ENCODE measurements at places on chromosomes 1 and 21. TPM values are rescaled to one million over a fixed set of nuclear protein-coding genes. Genes with fewer than 3 reads are reported as not detected.
A peak's percentile ranks its signal among the peaks of the same experiment; 100 is the strongest.

DNA sequence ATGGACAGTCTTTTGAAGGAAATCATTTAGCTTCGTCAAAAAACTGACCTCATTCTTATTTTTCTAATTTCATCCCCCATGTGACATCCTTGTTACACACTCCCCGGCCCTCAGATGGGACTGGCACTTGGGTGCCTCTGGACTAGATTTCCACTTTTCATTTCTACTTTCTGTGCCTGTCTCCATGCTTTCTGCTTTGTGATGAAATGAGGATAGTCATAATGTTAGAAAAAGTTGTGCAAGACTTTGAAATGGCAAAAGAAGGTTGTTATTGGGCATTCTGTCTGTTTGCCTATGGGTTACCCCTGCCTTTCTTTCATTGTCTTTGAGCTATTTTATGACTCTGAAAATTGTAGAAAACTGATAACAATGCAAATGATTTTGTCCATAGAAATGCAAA is 54.9 kb downstream of the MDM4 start:
- H3K27me3 ChIP-seq, result peaks cover 3% of the 10 kb centered on the region
- no peaks in the 10 kb centered on the region for H3K36me3 ChIP-seq
- no peak overlapping the region for H3K4me3 ChIP-seq
- no peak overlapping the region for H3K27ac ChIP-seq
- DNase-seq, result no peak
- H3K4me1 ChIP-seq, result peaks cover 24% of the 10 kb centered on the region

DNA sequence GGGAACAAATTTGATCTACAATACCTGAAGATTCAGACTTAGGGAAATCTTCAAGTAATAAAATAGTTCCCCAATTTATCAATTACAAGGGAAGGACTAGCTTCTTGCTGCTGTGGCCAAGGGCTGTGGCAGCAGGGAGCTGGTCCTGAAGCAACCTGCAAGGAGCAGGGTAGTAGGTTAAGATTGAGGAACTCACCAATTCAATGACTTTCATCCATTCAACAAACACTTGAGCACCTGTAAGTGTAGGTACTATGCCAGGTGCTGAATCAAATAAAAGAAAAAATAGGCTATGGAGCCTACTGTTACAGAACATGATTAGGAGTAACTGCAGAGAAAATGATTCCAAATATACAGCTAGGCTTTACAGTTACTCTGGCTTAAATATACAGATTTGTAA is 64.2 kb upstream of the RBM34 start:
- H3K4me3 ChIP-seq, result no peak overlapping the region
- no peak for DNase-seq
- no peak overlapping the region for H3K27ac ChIP-seq
- H3K27me3 ChIP-seq, result peaks cover 2% of the 10 kb centered on the region
- H3K36me3 ChIP-seq, result peaks cover 17% of the 10 kb centered on the region
- no peaks in the 10 kb centered on the region for H3K4me1 ChIP-seq

DNA sequence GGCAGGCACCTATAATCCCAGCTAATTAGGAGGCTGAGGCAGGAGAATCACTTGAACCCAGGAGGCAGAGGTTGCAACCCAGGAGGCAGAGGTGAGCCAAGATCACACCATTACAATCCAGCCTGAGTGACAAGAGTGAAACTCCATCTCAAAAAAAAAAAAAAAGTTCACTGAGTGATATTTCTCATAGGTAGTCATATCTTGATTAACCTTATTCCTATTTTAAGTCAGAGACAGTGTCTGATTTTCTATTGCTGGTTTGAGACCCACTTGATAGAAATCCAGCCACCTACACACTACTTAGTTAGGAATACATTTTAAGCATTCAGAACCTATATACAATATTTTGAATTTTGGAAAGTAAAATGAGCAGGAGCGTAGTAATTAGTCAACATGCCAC is 357.4 kb upstream of the ADGRL2 start:
- no peak for DNase-seq
- no peak overlapping the region for H3K27ac ChIP-seq
- H3K4me1 ChIP-seq, result no peaks in the 10 kb centered on the region
- H3K4me3 ChIP-seq, result no peak overlapping the region

- peak overlapping the region; percentile 95 for H3K4me3 ChIP-seq
- H3K36me3 ChIP-seq, result peaks cover 24% of the 10 kb centered on the region
- no peak for DNase-seq
- H3K4me1 ChIP-seq, result peaks cover 55% of the 10 kb centered on the region
- peak overlapping the region; percentile 85 for H3K27ac ChIP-seq
- H3K27me3 ChIP-seq, result peaks cover 24% of the 10 kb centered on the region
Observed at GRCh38 chr1:25821112-25821476, 1.3 kb downstream of the MTFR1L start.

- no peaks in the 10 kb centered on the region for H3K36me3 ChIP-seq
- H3K27me3 ChIP-seq, result peaks cover 4% of the 10 kb centered on the region
- H3K27ac ChIP-seq, result no peak within 1 kb of the TSS
- peak within 1 kb of the TSS; percentile 56 for H3K4me3 ChIP-seq
Observed at GRCh38 chr1:3453891-3454810, at the start of gene ARHGEF16. Gene ARHGEF16 (plus strand): TSS chr1:3454665. CDS start chr1:3463085, 8,420 bp downstream.

- peaks cover 41% of the 10 kb centered on the region for H3K36me3 ChIP-seq
- no peaks in the 10 kb centered on the region for H3K4me1 ChIP-seq
- H3K4me3 ChIP-seq, result no peak overlapping the region
Observed at GRCh38 chr1:165666152-165666825, 32.1 kb downstream of the ALDH9A1 start.

- no peak overlapping the region for H3K4me3 ChIP-seq
- H3K27ac ChIP-seq, result no peak overlapping the region
- peaks cover 2% of the 10 kb centered on the region for H3K27me3 ChIP-seq
- H3K4me1 ChIP-seq, result peaks cover 17% of the 10 kb centered on the region
- DNase-seq, result no peak
- no peaks in the 10 kb centered on the region for H3K36me3 ChIP-seq
Observed at GRCh38 chr1:56472860-56473259, 106.5 kb downstream of the PLPP3 start.

GRCh38 chr1:226133504-226134123 is 52.9 kb downstream of the ACBD3 start:
- no peak for DNase-seq
- H3K27ac ChIP-seq, result peak overlapping the region; percentile 28
- H3K4me3 ChIP-seq, result no peak overlapping the region
- peaks cover 3% of the 10 kb centered on the region for H3K27me3 ChIP-seq
- H3K4me1 ChIP-seq, result no peaks in the 10 kb centered on the region
- H3K36me3 ChIP-seq, result no peaks in the 10 kb centered on the region

DNA sequence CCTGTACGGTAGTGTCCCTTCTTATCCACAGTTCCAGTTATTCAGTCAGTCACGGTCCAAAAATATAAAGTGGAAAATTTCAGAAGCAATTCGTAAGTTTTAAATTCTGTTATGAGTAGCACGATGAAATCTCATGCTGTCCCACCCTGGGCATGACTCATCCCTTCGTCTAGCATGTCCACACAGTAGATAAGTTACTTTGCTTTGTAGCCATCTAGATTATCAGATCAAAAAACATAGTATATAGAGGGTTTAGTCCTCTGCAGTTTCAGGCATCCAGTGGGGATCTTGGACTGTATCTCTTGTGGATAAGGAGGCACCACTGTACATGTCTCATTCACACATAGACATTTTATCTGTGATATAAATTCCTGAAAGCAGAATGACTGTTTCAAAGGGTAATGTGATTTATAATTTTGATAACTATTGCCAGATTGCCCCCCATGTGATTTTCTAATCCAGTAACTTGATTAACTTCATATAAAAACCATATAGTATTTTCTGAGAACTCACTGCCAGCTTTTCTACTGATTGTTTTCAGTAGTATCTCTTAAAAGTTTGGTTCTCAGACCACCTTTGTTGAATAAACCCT is 143.3 kb downstream of the DYRK1A start:
- peaks cover 25% of the 10 kb centered on the region for H3K4me1 ChIP-seq
- peak overlapping the region; percentile 28 for H3K4me3 ChIP-seq
- peaks cover 40% of the 10 kb centered on the region for H3K36me3 ChIP-seq
- no peak for DNase-seq
- H3K27ac ChIP-seq, result no peak overlapping the region
- peaks cover 3% of the 10 kb centered on the region for H3K27me3 ChIP-seq

DNA sequence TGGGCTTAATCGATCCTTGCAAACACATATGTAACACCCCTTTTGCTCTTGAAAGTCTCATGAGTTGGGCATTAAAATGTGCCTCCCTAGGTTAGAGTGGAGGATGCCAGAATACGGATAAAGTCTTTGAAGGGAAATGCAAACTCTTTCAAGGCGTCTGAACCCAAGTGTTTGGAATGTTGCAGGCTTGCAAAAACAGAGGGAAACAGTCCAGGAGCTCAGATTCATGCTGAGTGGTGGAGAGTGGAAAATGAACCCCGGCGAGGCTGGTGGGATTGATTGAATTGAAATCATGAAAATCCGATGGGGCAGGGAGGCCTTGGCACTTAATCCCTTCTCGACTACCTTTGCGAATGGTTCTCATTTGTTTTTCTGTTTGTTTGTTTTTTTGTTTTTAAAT is 175.5 kb downstream of the PGBD5 start:
- H3K36me3 ChIP-seq, result peaks cover 22% of the 10 kb centered on the region
- DNase-seq, result no peak
- H3K4me1 ChIP-seq, result peaks cover 4% of the 10 kb centered on the region
- no peak overlapping the region for H3K27ac ChIP-seq

GRCh38 chr21:18253799-18254198 is 9.2 kb downstream of the CHODL start:
- no peaks in the 10 kb centered on the region for H3K27me3 ChIP-seq
- no peak overlapping the region for H3K4me3 ChIP-seq
- H3K27ac ChIP-seq, result no peak overlapping the region
- DNase-seq, result no peak

GRCh38 chr1:2949966-2950925 is 71.0 kb upstream of the ACTRT2 start:
- no peaks in the 10 kb centered on the region for H3K36me3 ChIP-seq
- H3K27me3 ChIP-seq, result peaks cover 8% of the 10 kb centered on the region
- H3K4me3 ChIP-seq, result no peak overlapping the region
- no peak for DNase-seq
- no peak overlapping the region for H3K27ac ChIP-seq
- H3K4me1 ChIP-seq, result no peaks in the 10 kb centered on the region

- no peak overlapping the region for H3K27ac ChIP-seq
- H3K4me1 ChIP-seq, result peaks cover 15% of the 10 kb centered on the region
- DNase-seq, result no peak
- peaks cover 29% of the 10 kb centered on the region for H3K27me3 ChIP-seq
Observed at GRCh38 chr1:43319288-43319687, 18.3 kb upstream of the MPL start.

DNA sequence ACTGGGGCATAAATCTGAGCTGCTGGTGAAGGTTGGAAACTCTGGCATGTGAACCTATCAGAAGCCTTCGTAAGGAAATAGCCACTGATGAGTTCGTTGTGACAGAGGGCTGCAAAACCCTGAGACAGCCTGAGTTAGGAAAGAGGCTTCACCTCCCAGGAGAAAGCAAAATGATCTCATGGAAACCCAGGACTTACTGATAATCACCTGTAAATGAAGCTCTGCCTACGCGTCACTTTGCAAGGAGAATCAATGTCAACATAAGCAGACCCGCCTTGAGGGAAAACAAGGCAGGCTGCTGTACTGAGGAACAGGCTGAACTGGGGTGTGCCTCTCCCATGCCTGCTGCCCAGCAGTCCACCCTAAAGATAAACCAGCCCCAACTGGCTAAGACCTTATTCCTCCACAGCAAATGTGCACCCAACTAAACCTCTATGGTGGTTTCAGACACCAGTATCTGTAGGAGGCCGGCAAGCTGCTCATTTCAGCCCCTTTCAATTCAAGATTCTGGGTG is 46.8 kb upstream of the SLC44A3 start:
- H3K36me3 ChIP-seq, result no peaks in the 10 kb centered on the region
- no peak for DNase-seq
- H3K27me3 ChIP-seq, result no peaks in the 10 kb centered on the region

DNA sequence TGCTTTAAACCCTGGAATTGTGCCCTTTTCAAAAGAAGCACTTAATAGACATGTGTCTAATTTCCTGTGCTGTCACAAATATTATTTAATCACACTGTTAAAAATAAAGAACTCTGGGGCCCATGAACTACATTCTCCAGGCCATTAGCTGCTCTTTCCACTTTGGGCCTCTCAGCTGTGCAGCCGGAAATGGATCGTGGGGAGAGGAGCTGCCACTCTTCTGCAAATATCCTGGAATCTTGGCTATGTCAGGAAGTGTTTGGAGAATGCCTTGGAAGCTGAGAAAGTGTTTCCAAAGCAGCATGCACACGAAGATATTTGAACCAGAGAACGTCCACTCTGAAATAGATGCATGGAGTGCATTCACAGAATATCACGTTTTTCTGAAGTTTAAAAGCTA is 27.5 kb upstream of the VPS26C start:
- H3K4me1 ChIP-seq, result peaks cover 21% of the 10 kb centered on the region
- no peaks in the 10 kb centered on the region for H3K27me3 ChIP-seq
- no peak overlapping the region for H3K27ac ChIP-seq
- no peaks in the 10 kb centered on the region for H3K36me3 ChIP-seq

DNA sequence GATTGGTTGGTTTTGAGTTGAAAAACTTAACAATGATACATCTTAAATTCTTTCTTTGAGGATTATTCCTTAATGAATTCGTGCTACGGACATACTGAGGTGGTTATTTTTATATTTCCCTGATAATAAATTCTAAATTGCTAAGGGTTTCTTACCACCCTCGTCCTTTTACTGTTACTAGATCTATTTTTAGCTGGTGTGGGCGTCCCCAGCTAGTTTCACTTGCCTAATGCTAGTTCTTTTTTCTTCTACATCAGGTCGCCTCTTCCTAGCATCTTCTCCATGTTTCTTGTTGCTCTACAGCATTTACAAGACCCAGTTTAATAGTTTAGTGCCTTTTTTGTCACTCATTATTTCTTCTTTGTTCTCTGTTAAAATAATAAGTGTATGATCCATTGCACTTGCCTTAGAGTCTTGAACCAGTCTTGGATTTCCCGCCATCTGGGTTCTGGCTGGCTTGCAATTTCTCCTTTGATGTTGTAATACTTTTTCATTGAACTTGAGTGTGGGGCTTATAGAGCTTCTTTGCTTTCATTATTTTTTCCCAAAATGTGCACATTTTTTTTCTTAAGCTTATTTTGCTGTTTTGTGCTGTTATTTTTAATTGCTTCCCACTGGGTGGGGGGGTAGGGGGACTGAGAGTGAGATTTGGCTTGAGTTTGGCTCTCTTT is 677 bp upstream of the HSD11B1 start:
- H3K36me3 ChIP-seq, result no peaks in the 10 kb centered on the region
- H3K27me3 ChIP-seq, result peaks cover 1% of the 10 kb centered on the region
- no peak for DNase-seq
- no peaks in the 10 kb centered on the region for H3K4me1 ChIP-seq
- H3K27ac ChIP-seq, result no peak overlapping the region
- no peak overlapping the region for H3K4me3 ChIP-seq

The THEM5 gene
- total RNA-seq, result not detected

The DHDDS gene
- 63.5 TPM for total RNA-seq

The CFHR5 gene
- total RNA-seq, result not detected

The BRDT gene
- not detected for total RNA-seq

The NPR1 gene
- 57.1 TPM for total RNA-seq

The HUNK gene
- 19.3 TPM for total RNA-seq

The F3 gene
- 1.4 TPM for total RNA-seq
